ENCODE measurements at places on chromosomes 12 and 14. TPM values are rescaled to one million over a fixed set of nuclear protein-coding genes. Genes with fewer than 3 reads are reported as not detected.

DNA sequence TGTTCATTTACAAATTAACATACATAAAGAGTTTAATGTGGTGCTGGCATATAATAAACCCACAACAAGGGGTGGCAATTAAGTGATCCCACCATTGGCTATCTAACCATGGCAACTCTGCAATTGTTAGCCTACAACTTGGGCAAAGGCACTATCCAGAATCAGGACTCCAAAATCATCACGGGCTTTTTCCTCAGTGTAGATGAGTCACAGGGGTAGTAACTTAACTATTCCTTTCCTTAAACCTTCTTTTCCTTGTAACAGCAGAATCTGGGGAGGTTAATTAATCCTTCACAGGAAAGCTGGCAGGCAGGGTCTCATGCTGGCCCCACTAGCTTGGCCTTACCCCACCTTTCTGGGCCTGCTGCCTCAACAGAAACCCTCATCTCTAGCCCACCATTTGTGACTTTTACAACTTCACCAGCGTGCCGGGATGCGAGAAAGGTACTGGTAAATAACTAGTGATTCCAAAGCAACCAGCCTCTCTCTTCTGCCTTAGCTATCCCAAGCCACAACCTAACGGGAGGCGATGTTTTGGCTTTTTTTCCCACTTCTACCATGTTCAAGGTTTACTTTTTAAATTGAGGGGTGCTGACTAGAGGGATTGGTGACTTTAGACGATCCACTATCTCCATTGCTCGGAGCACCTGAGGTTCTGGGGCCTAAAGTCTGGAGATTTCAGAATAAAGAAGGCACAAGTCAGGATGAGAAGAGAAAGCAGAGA, 744 bp downstream of the ATP5MC2 start:
- DNase-seq = no peak

- peak; percentile 74 for DNase-seq
Observed at GRCh38 chr12:84502907-84503787, 409.5 kb downstream of the SLC6A15 start.

GRCh38 chr14:75987201-75987970, 1.8 kb downstream of the IFT43 start:
- DNase-seq = no peak

GRCh38 chr12:130154276-130155070, 7.8 kb upstream of the FZD10 start:
- no peak for DNase-seq

- DNase-seq = no peak
Observed at GRCh38 chr12:47184229-47184628, 104.5 kb upstream of the AMIGO2 start.

DNA sequence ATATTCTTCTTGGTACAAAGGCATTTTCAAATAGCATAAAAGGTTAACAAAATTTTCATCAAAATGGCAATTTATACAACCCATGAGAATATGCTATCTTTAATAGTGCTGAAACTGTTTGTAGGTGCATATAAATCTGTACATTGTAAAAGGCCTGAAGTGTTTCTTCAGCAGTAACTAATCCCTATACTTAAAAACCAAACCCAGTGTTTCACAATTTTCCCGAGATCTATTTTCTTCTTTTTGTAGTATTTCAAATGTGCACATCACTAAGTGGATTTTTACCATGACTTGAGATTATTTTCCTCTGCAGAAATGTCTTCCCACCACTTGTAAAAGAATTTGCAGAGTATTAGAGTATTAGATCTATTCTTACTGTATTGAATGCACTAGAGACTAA, 76.5 kb downstream of the FERMT2 start:
- no peak for DNase-seq

DNA sequence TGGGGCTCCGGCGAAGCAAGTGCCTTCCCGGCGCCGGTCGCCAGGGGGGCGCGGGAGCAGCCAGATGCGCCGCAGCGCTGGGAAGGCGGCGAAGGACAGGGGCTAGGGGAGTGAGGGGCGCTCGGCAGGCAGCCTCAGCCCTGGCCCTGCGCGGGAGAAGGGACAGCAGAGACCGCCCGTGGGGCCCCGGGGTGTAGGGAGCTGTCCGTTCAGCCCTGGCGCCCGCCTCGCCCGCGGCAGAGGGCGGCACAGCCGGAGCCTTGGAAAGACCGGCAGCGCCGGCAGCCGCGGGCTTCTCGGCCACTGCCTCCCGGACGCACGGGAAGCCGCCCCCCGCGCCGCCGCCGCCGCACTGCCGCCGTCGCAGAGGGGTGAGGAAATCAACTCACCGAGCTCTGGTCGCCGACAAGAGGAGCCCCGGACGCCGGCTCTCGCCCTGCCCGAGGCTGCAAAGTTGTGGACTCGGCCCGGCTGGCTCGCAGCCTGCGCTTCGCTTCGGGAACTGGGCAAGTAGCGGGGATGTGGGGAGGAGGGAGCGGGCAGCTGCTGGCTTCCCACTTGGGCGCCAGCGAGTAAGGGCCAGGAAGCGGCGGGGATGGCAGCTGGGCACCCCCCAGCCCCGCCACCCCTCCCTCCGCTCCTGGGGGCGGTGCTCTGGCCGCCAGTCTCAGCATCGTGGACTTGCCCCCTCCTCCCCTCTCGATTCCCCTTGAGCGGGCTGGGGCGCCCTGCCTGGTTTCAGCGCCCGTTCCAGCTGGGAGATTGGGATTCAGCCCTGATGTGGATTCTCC, at the start of gene ZDHHC22:
TSS of gene ZDHHC22 (minus strand) at position 578 of the 791 bp plus-strand sequence. CDS start 2,053 bp downstream, outside the sequence.
- peak; percentile 85 for DNase-seq

DNA sequence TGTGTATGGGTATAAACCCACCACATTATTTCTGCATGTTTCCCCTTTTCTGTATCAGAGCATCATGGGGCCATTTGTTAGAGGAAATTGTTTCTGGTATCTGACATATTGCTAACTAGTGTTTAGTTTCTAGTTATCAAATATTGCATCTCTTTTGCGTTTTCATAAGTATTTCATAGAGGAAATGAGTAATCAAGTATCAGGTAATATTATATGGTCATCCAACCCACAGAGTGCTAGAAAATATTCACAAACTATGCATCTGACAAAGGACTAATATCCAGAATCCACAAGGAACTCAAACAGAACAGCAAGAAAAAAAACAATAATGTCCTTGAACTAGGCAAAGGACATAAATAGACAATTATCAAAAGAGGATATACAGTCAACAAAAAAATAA, 258.9 kb upstream of the LRIG3 start:
- no peak for DNase-seq

Gene PRH1
- 85.8 TPM for total RNA-seq

Gene HAL
- total RNA-seq = 0.51 TPM

Gene CNPY2
- 45.9 TPM for total RNA-seq

Data from tongue (tissue), 3 donors.